ENCODE measurements at places on chromosomes 3 and 15.

DNA sequence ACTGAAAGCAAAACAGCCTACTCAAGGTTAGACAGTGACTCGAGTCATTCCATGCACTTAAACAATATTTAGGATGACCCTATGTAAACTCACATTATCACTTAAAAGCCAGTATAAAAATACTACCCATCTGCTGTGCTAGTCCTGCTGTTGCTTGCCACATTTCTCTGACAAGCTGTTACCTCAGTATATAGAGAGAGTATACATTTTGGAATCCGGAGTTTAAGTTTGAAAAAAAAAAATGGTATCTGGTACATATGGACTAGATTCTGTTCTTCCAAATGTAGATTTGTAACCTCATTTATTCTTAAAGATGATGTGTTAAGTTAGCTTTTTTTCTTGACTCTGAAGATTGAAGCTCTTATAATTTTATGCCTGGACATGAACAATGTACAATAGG, 503.8 kb upstream of the TPRG1 start:
- DNase-seq: no peak

DNA sequence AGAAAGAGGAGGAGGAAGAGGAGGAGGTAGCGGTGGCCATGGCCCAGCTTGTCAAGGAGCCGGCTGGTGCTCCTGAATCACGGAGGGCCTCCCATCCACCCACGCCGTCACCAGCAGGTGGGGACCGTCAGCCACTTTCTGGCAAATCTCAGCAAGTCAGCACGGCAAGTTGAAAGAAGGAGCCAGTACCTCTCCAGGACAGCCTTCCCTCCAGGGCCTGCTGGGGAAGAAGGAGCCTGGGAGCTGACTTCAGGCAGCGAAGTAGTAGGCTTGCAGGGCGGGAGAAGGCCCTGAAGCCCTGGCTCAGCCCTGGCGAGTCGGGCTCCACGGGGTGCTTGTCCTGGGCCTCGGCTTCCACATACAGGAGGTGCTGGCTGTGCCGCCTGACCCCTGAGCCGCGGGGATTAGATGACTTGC, 99.2 kb upstream of the TRPM1 start:
- no peak for DNase-seq

DNA sequence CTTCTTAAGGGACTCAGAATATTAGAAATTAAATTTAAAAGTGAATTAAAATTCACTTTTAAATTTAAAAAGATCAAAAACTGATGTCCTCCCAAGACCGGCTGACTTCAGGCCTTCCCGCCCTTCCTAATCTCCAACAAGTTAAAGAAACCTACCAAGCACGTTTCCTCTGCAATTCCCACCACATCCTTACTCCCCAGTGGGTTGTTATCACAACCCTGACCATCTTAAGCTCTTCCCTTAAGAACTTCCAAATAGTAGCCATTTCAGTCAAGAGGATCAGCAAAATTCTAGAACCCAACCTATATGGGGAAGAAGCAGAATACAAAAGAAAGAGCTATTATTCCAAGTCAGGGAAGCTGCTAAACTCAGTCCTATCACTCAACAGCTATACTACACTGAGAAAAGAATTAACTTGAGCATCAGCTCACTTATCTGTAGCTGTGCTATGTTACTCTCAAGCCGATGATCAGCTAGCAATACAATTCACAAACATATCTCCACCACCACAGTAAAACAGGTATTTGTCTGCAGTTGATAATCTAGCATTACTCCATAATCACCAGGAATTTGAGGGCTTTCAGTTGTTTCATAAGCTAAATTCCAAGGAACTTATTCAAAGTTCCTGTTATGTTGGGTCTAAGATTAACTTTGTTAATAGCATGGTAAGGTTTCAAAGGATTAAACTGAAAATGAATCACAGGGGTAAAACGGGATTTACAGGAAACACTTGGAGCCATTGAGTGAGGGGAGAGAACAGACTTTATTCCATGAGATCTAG, 14.3 kb downstream of the ABCC5 start:
- DNase-seq: no peak

GRCh38 chr15:40040293-40040635, 1.3 kb upstream of the SRP14 start:
- DNase-seq: no peak

DNA sequence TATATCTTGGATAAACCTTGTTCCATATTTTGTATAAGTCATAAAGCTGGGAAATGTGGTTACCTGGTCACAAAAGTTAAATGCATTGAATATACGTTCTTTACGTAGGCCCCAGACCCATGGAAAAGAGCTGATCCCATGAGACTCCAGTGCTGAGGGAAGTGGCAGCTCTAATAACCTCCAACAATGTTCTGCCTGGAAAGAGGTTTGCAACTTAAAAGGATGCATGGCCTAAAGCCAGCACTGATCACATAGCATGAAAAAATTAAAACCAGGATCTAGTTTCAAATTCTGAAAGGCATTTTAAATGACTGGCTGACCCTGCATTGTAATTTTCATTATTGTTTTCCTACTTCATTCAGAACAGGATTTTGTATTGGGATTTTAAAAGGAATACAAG, 27.9 kb upstream of the STRIT1 start:
- no peak for DNase-seq
